ENCODE measurements at places on chromosomes 2 and 18.

- DNase-seq, result no peak
These were observed 32.5 kb downstream of the PNO1 start for GRCh38 chr2:68189991-68190784.

DNA sequence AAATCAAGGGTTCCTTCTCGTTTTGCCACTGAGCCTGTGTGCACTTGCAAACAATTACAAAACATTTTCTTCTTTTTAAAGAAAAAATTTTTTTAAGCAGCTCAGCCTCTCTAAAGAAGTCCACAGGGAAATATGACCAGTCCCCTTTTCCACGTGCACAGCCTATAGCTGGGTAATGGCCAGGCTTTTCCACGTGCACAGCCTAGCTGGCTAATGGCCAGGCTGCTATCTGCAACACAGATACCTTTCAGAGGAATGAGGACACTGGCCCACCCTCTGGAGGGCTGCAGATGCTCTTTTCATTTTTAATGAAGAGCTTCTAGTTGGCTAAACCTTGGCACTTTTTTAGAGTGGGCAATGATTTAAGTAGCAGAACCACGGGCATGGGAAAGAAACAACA lies 46.3 kb downstream of the ASB18 start:
- DNase-seq, result no peak

- DNase-seq, result no peak
These were observed 164.1 kb upstream of the RASGRP3 start for GRCh38 chr2:33312355-33312754.

GRCh38 chr2:27942612-27943547 lies 52.4 kb downstream of the BABAM2 start:
- DNase-seq, result no peak

GRCh38 chr18:36149514-36150289 lies 20.0 kb downstream of the ELP2 start:
- no peak for DNase-seq

GRCh38 chr2:156818944-156819343 lies 382.8 kb downstream of the GPD2 start:
- no peak for DNase-seq

DNA sequence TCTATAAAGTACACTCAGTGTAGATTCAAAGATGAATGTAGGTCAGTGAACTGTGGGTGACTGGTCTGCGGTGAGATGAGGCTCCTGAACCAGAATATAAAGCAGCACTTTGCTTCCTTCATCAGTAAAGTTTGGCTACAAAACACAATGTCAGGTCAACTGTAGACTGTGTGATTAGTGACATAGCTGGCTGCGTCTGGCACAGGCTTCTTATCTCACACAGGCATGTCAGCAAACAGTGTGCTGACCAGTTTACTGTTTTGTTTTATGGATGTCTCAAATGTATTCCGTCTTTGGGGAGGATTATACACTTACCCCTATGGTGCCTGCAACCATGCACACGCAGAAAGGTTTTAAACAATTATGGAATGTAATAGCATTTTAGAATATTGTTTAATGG lies 87.1 kb downstream of the ZNF236 start:
- DNase-seq, result no peak

DNA sequence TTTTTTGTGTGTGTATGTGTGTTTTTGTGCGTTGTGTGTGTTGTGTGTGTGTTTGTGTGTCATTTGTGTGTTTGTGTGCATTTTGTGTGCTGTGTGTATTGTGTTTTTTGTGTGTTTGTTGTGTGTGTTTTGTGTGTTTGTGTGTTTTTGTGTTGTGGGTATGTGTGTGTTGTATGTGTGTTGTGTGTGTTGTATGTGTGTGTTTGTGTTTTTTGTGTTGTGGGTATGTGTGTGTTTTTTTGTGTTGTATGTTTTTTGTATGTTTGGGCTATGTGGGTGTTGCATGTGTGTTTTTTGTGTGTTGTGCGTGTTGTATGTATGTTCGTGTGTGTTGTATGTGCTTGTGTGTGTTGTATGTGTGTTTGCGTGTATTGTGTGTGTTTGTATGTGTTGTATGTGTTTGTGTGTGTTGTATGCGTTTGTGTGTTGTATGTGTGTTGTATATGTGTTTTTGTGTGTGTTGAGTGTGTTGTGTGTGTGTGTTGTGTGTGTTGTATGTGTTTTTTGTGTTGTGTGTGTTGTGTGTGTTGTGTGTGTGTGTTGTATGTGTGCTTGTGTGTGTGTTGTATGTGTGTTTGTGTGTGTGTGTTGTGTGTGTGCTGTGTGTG lies 275.3 kb downstream of the HRH4 start:
- no peak for DNase-seq

- no peak for DNase-seq
These were observed 59.0 kb upstream of the SALL3 start for GRCh38 chr18:78920456-78921138.

GRCh38 chr2:197805715-197806633 lies 1.6 kb downstream of the PLCL1 start:
- DNase-seq, result no peak

DNA sequence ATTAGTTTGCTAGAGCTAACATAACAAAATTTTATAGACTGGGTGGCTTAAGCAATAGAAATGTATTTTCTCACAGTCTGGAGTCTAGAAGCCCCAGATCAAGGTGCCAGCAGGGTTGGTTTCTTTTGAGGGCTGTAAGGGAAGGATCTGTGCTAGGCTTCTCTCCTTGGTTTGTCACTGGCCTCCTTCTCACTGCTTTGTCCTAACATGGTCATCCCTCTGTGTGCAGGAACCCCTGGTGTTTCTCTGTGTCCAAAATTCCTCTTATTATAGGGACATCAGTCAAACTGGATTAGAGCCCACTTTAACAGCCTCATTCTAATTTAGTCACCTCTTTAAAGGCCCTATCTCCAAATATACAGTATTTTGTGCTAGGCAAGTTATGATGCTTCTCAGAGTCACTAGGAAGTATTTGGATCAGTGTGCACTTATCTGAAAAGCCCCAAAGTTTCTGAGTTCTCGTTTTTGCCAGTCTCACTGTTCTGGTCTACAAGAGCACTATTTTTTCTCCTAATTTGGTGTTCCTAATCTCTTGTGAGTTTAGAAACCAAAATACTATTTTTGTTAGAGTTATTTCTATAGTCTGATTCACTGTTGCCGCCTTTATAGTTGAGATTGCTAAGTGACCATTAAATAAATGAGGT lies 29.0 kb downstream of the ZC3H6 start:
- no peak for DNase-seq

GRCh38 chr2:64832936-64833335 lies 156.3 kb upstream of the SLC1A4 start:
- no peak for DNase-seq

DNA sequence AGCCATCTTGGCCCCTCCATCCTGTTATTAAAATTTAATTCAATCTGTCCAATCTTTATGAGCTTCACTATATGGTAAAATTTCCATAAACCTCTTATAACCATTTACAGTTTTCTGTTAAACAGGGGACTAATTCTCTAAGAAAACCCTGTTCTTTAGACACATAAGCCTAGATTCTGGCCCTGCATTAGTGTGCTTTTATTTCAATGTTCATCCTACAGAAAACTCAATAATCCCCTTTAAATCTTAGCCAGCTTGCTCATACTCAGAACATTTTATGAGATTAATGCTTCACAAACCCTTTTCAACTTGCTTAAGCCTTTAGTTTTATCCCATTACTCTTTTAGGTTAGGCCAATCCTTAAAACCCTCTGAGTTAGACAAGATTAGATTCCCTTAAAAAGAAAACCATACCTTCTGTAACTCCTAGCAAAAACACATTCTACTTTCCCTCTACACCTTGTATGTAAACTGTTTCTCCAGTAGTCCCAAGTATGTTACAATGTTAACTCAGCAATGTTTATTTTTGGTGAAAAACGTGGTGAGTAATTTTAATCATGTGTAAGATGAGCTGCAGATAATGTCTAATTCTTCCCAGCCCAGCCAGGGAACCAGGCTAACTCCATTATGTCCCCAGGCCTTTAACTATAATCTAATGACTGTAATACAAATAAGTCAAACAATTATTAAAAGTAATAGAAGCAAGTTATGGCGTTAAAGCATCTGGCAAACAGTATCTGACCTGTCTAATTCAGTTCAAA lies 1953.4 kb upstream of the LRRTM1 start:
- DNase-seq, result no peak

GRCh38 chr2:120873958-120874887 lies 138.6 kb downstream of the GLI2 start:
- no peak for DNase-seq

GRCh38 chr18:41025666-41026065 lies 929.4 kb upstream of the PIK3C3 start:
- DNase-seq, result no peak

DNA sequence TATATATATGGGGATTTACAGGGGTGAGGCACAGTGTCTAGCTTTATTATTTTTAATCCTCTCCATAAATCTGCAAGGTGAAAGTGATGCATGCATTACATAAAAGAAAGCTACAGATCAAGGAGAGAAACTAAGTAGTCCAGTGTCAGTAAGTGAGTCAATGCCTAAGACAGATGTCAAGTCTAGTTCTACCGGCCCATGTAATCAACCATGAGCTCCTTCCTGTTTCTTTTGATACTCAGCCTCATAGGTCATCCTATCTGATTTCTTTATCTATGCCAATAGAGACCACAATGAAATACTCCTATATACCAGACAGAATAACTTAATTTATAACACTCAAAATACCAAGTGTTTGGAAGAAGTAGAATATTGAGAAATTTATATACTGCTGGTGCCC lies 20.2 kb upstream of the GYPC start:
- no peak for DNase-seq

DNA sequence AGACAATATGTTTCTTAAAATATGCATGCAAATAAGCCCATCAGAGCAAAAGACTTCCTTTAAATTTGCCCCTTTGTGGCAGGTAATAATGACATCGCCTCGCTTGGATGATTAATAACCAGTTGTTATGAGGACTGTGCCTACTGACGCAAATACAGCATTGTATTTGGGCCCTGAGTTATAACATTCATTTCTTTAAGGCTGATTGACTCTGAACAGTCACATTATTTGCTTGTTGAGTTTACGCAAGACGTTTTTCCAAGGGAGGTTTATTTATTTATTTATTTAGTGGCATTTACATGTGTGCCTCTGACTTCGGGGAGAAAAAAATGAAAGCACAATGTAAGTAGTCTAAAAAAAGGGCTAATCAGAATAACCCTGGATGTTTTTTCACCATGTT lies 88.3 kb downstream of the SLC8A1 start:
- DNase-seq, result no peak

DNA sequence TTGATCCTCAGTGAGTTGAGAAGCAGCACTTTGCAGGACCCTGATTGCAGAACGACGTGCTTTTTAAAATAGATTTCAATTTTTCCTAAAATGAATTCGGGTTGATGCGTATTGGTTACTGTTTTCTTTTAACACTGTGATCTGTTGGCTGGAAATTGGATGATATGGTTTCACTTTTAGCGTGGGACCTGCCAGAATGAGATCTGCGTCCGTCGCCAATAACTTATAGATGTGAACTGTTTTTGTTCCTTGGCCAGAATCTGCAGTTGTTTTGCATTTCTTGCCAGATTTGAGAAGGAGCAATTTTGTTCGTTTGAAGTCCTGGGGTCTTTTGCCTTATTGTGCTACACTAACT lies 703 bp downstream of the UGGT1 start:
- no peak for DNase-seq

DNA sequence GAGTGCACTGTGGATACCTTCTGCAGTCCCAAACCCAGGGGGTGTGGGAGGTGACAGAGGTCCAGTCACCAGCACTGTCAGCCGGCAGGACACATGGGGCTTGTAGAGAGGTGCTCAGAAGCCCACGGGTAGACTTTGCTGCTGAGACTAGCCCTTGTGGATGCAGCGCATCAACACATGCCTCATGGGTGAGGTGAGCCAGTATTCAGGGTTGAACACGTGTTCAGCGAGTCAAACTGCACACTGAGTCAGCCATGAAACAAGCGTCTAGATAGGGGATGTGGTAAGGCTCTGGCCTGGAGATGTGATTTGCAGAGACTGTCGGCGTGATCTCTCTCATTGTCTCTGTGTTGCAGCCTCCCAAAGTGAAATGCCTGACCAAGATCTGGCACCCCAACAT lies 35.8 kb upstream of the SCLY start:
- no peak for DNase-seq

DNA sequence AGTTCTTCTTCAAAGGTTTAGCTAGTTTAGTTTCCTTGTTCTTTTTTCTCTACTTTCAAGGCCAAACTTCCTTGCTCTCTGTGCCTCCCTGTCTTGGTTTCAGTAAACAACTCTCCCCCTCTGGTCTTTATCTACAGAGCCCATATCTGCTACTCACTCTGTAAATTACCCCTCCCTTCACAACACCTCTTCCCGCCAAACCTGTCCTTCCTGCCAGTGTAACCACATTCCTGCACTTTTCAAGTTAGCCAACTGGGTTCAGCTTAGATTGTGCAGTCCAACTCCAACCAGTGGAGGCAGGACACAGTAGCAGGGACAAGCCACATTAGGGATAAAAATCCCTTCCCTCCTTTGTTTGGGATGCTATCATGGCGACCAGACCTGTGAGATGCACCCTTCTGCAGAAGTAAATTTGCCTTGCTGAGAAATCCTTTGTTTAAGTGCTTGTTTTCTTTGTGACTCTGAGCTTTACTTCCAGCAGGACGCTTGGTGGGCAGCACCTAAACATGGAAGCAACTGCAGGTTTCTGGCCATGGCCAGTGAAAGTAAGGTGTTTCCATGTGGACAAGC lies 706.0 kb downstream of the KCNJ3 start:
- DNase-seq, result no peak

- no peak for DNase-seq
These were observed 51.5 kb downstream of the DNAJC10 start for GRCh38 chr2:182767578-182767977.

- DNase-seq, result no peak
These were observed 7.8 kb upstream of the SERPINB2 start for GRCh38 chr18:63879709-63880108.

GRCh38 chr2:60438653-60439052 lies 114.8 kb downstream of the BCL11A start:
- DNase-seq, result no peak

- DNase-seq, result no peak
These were observed 7.5 kb upstream of the MCFD2 start for GRCh38 chr2:46923041-46923528.

GRCh38 chr2:8152392-8153257 lies 529.2 kb upstream of the ID2 start:
- no peak for DNase-seq

DNA sequence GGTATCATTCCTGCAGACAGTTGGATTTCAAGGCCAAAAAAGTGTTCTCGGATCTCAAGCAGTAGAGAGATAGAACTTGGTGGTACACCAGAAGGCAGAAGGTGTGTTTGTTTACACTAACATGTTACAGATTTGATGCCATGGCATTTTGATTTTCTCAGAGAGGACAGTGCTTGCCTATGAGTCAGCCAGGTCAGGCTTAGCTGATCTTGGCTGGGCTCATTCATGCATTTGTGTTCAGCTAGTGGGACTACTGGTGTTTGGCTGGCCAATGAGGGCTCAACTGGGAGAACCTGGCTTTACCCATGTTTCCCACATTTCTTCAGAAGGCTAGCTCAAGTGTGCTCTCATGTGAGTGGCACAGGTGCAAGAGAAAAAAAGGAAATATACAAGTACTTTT lies 162.0 kb downstream of the C1D start:
- no peak for DNase-seq

GRCh38 chr2:11684894-11685460 lies 15.0 kb upstream of the NTSR2 start:
- DNase-seq, result no peak

GRCh38 chr2:119939915-119940314 lies 73.0 kb upstream of the EPB41L5 start:
- DNase-seq, result no peak

GRCh38 chr2:236874866-236875481 lies 210.7 kb upstream of the COPS8 start:
- no peak for DNase-seq
